ENCODE measurements at places on chromosomes 3 and 15.

GRCh38 chr3:50567011-50567385, 549 bp downstream of the C3orf18 start:
- DNase-seq, result no peak

GRCh38 chr15:101240358-101240757, 11.5 kb downstream of the CHSY1 start:
- no peak for DNase-seq

DNA sequence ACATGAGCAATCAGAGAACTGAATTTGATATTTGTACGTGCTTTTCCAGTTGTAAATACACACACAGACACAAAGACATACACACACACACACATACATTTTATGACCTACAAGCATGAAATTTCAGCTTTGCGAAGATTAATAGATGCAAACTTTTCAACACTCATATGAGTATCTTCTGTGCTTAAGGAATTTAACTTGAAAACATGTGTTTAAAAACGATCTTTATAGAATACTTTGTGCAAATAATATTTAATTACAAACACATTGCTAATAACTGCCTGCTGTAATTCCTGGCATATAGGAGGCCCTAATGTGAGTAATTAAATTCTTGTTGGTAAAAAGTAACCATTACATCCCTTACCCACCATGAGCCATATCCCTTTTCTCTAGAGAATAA, 107.7 kb upstream of the PLSCR5 start:
- peak; percentile 69 for DNase-seq

DNA sequence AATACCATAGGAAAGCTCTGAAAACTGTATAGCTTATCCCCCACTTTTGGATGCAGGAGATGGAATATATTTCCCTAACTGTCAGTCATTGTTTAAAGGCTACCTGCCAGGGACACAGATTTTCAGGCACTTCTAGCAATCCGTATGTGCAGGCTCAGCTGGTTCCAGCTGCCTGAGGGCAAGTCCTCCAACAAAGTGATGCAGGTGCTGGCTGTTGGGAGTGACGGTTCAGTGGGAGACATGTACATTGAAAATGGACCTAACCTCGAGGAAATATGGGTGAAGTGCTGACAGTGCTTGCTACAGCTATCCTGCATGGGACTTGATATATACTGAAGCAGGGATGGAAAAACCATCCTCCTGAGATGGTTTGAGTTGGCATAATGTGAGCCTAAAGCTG, 153.1 kb upstream of the GAP43 start:
- no peak for DNase-seq

- no peak for DNase-seq
These were observed 148.0 kb upstream of the SLC6A11 start for GRCh38 chr3:10667901-10668476.

All from fibroblast of upper back skin (primary cell).